ENCODE measurements at places on chromosomes 11 and 22.

DNA sequence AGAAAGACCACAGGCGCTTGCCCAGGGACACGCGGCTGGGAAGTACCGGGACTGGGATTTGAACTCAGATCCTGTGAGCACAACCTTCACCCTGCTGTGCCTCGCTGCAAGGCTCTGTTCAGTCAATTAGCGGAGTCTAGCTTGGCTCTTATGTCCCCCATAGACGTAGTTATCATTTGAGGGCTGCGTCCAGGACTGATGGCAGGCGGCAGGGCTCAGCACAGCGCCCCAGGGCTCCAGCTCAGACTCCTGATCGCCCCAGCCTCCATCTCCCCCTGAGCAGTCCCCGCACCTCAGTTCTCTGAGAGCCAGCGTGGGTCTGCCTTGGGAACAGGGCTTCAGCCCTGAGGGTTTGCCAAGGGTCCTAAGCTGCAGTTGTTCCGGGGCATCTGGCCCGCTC lies 19.8 kb downstream of the MRGPRG start:
- H3K27ac ChIP-seq: no peak overlapping the region
- H3K4me1 ChIP-seq: peaks cover 5% of the 10 kb centered on the region
- DNase-seq: no peak
- no peak overlapping the region for H3K4me3 ChIP-seq
- no peaks in the 10 kb centered on the region for H3K36me3 ChIP-seq

DNA sequence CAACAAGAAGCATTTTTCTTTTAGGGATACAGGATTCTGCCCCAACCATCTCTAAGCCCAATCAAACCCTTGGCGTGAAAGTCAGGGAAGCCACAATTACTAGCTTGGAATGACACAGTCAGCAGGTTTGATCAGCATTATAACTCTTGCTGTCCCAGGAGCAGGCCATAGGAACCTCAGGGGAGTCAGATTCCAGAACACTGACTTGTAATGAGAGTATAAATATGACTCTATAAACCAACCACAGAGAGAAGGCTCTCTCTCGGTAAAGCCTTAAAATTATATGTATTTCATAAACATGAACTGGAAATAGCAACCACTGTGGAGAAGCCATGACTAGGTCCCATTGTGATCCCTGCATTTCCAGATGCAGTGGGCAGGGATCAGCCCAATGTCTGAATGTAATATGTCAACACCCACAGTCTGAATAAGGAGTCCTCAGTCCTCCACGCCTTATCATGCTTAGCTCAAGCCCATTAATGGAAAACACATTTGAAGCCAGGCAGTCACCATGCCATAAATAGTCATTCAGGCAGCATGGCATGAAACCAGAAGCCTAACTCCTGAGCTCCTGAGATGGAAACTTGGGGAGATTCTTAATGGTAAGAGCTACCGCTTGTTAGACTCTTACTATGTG lies 99.1 kb upstream of the MTNR1B start:
- no peak overlapping the region for H3K27ac ChIP-seq
- H3K4me3 ChIP-seq: no peak overlapping the region
- no peaks in the 10 kb centered on the region for H3K27me3 ChIP-seq
- H3K4me1 ChIP-seq: 0 out of 2 replicates have a peak, but pooled peaks cover 4% of the 10 kb centered on the region

GRCh38 chr11:86923999-86924766 lies 31.0 kb downstream of the FZD4 start:
- H3K27ac ChIP-seq: peak overlapping the region; percentile 99
- no peak overlapping the region for H3K4me3 ChIP-seq
- H3K4me1 ChIP-seq: peaks cover 32% of the 10 kb centered on the region

DNA sequence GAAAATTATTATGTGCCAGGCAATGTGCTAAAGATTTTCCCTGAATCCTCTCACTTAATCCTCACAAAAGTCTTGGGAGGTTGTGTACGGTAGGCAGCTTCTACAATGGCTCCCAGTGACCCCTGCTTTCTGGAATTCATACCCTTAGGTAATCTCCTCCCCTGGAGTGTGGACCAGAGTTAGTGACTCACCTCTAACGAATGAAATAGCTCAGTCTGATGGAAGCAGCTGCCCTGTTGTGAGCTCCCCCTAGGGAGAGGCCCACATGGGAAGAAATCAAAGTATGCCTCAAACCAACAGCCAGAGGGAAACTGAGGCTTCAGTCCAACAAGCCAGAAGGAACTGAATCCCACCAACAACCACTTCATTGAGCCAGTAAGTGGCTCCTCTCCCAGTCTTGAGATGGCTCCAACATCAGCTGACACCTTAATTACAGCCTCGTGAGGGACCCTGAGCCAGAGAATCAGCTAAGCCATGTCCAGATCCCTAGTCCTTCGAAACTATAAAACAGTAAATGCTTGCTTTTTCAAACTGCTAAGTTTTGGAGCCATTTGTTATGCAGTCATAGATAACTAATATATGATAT lies 98.9 kb upstream of the ISX start:
- DNase-seq: no peak
- no peak overlapping the region for H3K4me3 ChIP-seq
- no peaks in the 10 kb centered on the region for H3K36me3 ChIP-seq
- H3K4me1 ChIP-seq: peaks cover 11% of the 10 kb centered on the region
- H3K27me3 ChIP-seq: no peaks in the 10 kb centered on the region
- no peak overlapping the region for H3K27ac ChIP-seq

DNA sequence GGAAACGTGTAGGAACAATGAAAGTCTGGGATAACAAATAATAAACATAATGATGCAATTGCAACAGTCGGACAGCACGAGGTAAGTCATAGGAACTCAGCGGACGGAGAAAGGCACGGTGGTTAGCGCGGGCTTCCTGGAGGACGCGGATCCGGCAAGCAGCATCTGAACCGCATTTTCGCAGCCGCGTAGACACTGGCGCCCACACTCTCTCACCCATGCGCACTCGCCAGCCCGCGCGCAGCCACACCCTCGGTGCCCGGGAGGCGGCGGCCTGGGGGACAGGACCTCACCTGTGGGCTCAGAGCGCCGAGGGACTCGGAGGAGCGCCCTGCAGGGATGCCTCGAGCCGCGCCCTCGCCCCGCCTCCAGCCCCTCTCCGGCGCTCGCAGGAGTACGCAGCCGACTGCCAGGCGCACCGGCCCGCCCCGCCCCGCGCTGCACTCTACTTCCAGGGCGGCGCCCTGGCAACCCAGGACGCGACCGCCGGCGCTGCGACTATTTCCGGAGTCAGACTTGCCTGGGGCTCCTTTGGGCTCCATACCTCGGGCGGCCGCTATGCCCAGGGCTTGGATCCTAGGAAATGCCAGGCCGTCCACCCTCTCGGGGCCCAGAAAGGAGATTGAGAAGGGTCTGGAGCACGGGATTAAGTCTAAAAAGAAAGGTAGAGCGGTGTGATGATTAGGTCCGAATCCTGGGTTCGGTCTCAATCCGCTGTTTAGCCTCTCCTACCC lies at the start of gene TTLL1:
TSS of gene TTLL1 (minus strand) at position 408 of the 734 bp plus-strand sequence. CDS start 13,805 bp downstream, outside the sequence.
- peak; percentile 93 for DNase-seq
- H3K4me3 ChIP-seq: peak within 1 kb of the TSS; percentile 92
- H3K4me1 ChIP-seq: 0 out of 2 replicates have a peak, but pooled peaks cover 2% of the 10 kb centered on the region
- H3K36me3 ChIP-seq: no peaks in the 10 kb centered on the region
- no peaks in the 10 kb centered on the region for H3K27me3 ChIP-seq

- H3K27ac ChIP-seq: peak within 1 kb of the TSS; percentile 53
- no peaks in the 10 kb centered on the region for H3K27me3 ChIP-seq
- peaks cover 17% of the 10 kb centered on the region for H3K36me3 ChIP-seq
- peak within 1 kb of the TSS; percentile 88 for H3K4me3 ChIP-seq
- H3K4me1 ChIP-seq: peaks cover 13% of the 10 kb centered on the region
- peak; percentile 95 for DNase-seq
These were observed at the start of gene LTO1 for GRCh38 chr11:69674886-69675714. TSS of gene LTO1 (minus strand) at chr11:69675353. CDS start at chr11:69675239, 114 bp downstream.

DNA sequence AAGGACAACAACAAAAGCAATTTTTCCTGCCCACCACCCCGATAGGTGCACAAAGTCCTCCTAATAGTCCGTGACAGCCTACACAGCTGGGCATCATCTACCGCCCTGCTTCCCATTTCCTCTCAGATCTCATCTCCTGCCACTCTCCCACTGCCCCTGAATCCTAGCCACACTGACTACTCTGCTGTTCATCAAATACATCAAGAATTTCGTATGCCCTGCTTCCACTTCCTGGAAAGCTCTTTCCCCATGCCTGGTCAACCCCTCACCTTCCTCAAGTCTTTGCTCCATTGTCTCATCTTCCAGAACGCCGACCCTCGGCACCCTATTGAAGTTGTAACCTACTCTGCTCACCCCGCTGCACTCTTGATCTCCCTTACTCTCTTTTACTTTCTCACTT lies 320.1 kb downstream of the OPCML start:
- no peaks in the 10 kb centered on the region for H3K27me3 ChIP-seq
- H3K27ac ChIP-seq: no peak overlapping the region
- peaks cover 14% of the 10 kb centered on the region for H3K4me1 ChIP-seq
- DNase-seq: no peak
- H3K36me3 ChIP-seq: no peaks in the 10 kb centered on the region

DNA sequence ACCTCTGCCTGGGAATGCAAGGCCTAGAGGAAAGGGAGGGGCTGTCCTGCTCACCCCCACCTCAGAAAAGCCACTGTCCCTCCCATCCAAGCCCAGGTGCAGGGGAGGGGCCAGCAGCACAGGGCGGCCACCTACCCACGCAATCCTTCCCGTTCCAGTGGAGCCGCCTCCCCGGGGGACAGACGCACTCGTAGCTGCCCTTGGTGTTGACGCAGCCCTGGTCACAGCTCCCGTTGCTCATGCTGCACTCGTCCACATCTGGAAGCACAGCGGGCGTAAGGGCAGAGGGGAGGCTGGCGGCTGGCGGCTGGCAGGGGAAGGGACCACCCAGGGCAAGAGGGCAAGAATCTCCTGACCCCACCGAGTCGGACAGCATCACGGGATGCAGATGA lies 40.3 kb upstream of the TTLL12 start:
- H3K4me3 ChIP-seq: no peak overlapping the region
- H3K4me1 ChIP-seq: peaks cover 25% of the 10 kb centered on the region
- H3K27ac ChIP-seq: no peak overlapping the region
- no peak for DNase-seq

GRCh38 chr11:95068549-95068948 lies 1.8 kb downstream of the SRSF8 start:
- no peak for DNase-seq
- H3K4me1 ChIP-seq: peaks cover 17% of the 10 kb centered on the region
- H3K27me3 ChIP-seq: no peaks in the 10 kb centered on the region

DNA sequence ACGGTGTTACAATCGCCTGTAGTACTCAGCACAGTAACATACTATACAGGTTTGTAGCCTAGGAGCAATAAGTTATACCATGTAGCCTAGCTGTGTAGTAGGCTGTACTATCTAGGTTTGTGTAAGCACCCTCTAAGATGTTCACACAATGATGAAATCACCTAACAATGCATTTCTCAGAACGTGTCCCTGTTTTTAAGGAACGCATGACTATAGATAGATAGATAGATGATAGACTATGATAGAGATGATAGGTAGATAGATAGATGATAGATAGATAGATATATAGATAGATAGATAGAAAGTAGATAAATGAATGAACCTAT lies 203.9 kb downstream of the FAM76B start:
- no peak overlapping the region for H3K4me3 ChIP-seq
- no peak for DNase-seq

DNA sequence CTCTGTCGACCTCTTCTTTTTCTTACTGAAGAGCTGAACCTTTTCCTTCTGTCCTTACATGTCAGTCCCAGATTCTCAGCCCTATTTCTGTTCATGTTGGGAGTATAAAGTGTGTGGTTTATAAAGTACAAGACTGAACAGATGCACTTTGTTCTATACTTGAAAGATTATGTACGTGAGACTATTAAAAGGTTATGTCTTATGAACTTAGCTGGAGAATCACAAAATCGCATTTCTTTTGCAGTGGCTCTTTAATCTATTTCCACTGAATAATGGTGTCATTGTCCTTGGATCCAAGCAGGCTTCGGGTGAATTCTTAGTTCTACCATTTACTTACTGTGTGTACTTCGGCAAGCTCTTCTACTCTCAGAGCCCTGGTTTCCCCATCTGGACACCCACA lies 558.4 kb downstream of the TMEM135 start:
- no peak overlapping the region for H3K4me3 ChIP-seq
- DNase-seq: no peak
- H3K27me3 ChIP-seq: peaks cover 3% of the 10 kb centered on the region
- H3K36me3 ChIP-seq: peaks cover 3% of the 10 kb centered on the region
- H3K4me1 ChIP-seq: no peaks in the 10 kb centered on the region

- H3K4me1 ChIP-seq: peaks cover 70% of the 10 kb centered on the region
- DNase-seq: no peak
- no peaks in the 10 kb centered on the region for H3K36me3 ChIP-seq
- H3K27ac ChIP-seq: no peak overlapping the region
These were observed 88.1 kb upstream of the ARHGAP32 start for GRCh38 chr11:129280027-129280811.

GRCh38 chr22:48314073-48314472 lies 1513.6 kb downstream of the BRD1 start:
- no peak for DNase-seq
- no peak overlapping the region for H3K4me3 ChIP-seq
- peaks cover 2% of the 10 kb centered on the region for H3K27me3 ChIP-seq
- peaks cover 9% of the 10 kb centered on the region for H3K36me3 ChIP-seq

GRCh38 chr11:3808861-3809623 lies 682 bp downstream of the PGAP2 start:
- H3K4me1 ChIP-seq: peaks cover 11% of the 10 kb centered on the region
- peak overlapping the region; percentile 86 for H3K27ac ChIP-seq
- DNase-seq: peak; percentile 37
- H3K27me3 ChIP-seq: no peaks in the 10 kb centered on the region

GRCh38 chr11:1392561-1392960 lies 2.8 kb downstream of the BRSK2 start:
- 0 out of 2 replicates have a peak overlapping the region, but pooled peaks have one; percentile 72 for H3K4me3 ChIP-seq
- H3K36me3 ChIP-seq: 0 out of 2 replicates have a peak, but pooled peaks cover 3% of the 10 kb centered on the region
- peaks cover 12% of the 10 kb centered on the region for H3K4me1 ChIP-seq

GRCh38 chr11:19934828-19935259 lies 222.2 kb downstream of the NAV2 start:
- peaks cover 14% of the 10 kb centered on the region for H3K4me1 ChIP-seq
- peak overlapping the region; percentile 96 for H3K27ac ChIP-seq
- H3K4me3 ChIP-seq: no peak overlapping the region
- H3K36me3 ChIP-seq: peaks cover 7% of the 10 kb centered on the region
- DNase-seq: no peak

- no peaks in the 10 kb centered on the region for H3K27me3 ChIP-seq
- DNase-seq: peak; percentile 33
- H3K27ac ChIP-seq: peak overlapping the region; percentile 100
- H3K4me1 ChIP-seq: peaks cover 76% of the 10 kb centered on the region
These were observed 29.6 kb downstream of the CTSC start for GRCh38 chr11:88307749-88308425.

GRCh38 chr11:17413414-17414316 lies 25.2 kb upstream of the KCNJ11 start:
- peaks cover 6% of the 10 kb centered on the region for H3K4me1 ChIP-seq
- DNase-seq: no peak
- no peaks in the 10 kb centered on the region for H3K36me3 ChIP-seq
- no peaks in the 10 kb centered on the region for H3K27me3 ChIP-seq
- H3K27ac ChIP-seq: no peak overlapping the region

Data from WTC11 (cell line).